ENCODE measurements at places on chromosomes 6 and 20.

DNA sequence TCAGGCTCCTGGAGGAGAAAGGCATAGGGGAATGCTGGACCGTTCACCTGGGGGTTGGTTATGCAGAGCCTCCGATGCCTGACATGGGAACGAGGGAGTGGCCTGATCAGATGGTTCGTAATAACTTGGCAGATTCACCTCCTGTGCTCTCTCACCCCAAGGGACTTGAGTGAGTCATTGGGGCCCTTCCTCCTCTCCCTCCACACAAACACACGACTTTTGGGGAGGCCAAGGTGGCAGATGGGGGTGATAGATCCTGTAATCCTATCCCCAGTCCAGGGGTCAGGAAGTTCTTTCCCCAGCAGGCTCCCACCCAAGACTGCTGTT is 45.6 kb upstream of the ARFGEF2 start:
- DNase-seq: no peak

GRCh38 chr6:41236276-41236675 is 8.1 kb downstream of the TREML4 start:
- no peak for DNase-seq

DNA sequence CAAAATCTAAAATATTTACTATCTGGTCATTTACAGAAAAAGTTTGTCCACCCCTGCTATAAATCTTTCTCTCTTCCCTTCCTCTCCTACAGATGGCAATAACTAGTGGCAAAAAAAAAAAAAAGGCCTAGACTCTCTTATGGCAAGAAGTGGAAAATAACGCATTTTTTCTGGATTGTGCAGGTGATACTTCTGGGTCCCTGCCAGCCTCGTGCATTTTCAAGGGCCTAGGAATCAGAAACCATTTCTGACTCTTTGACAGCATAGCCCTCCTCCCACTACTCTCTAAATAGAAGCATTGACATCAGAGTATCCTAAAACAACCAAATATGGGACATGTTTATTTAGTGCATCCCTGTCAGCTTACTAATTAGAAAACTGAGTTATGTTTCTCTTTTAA is 251.0 kb downstream of the KHDC1L start:
- DNase-seq: no peak

- DNase-seq: no peak
These were observed 90.5 kb downstream of the SAMD3 start for GRCh38 chr6:130132286-130132701.
